ENCODE measurements at places on chromosomes 2 and 18.

GRCh38 chr18:72086421-72086820 is 457.7 kb downstream of the CBLN2 start:
- no peak for DNase-seq

GRCh38 chr2:102155703-102156515 is 13.4 kb downstream of the IL1R1 start:
- DNase-seq, result no peak

DNA sequence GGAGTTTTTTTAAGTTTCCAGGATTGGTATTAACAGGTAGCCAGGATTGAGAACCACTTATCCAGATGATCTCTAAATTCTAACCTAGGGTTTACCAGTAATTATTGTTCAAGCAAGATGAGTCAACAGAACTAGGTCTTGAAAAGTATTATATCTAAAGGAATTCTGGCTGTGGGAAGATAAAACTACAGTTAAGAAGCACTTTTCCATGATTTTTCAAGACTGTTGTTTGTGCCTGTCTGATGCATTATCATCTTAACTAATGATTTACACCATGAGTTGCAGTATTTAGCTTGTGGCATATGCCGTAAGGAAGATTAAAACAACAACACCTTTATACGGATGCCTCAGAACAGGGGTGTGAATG is 142.2 kb upstream of the CCDC68 start:
- no peak for DNase-seq

GRCh38 chr18:10379522-10379921 is 74.9 kb upstream of the APCDD1 start:
- DNase-seq, result no peak

DNA sequence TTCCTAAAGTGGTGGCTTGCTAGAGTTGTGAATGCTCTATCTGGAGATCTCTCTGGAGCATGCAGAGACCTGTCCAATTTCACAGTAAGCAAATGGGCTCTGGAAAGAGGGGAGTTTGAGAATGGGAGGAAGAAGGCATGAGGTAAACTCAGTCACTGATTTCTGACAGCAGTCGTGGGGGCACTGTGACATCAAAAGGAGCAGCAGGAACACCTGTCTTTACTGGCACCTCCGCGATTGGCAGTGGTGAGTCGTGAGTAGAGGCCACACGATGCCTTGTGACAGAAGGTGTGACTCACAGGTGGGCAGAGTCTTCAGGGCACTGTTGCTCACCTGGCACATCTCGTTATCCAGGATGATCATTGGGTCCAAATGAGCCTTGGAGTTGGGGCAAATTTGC is 38.8 kb upstream of the CAVIN2 start:
- no peak for DNase-seq
